OCI-M1 (cell line): ENCODE measurements at places on chromosomes 1 and 21.

DNA sequence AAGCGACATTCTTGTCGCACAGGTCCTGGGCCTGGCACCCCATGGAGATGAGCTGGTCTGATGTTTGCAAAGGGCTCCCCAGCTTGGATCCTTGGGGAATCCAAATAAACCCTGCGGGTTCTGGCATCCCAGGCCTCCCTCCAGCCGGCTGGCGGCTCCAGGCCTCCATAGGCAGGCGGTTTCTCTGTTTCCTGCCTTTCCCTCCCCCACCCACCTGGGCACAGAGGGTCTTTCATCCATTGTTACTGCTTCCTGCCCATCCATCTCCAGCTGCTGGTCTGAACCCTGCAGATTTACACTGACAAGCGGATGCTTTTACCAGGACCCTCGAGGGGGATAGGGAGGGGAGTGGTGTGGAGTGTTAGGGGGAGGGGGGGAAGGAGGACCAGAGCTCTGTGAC is 39.1 kb upstream of the ID3 start:
- no peak for DNase-seq

- DNase-seq, result no peak
These were observed 9.7 kb upstream of the HYI start for GRCh38 chr1:43463479-43463878.

DNA sequence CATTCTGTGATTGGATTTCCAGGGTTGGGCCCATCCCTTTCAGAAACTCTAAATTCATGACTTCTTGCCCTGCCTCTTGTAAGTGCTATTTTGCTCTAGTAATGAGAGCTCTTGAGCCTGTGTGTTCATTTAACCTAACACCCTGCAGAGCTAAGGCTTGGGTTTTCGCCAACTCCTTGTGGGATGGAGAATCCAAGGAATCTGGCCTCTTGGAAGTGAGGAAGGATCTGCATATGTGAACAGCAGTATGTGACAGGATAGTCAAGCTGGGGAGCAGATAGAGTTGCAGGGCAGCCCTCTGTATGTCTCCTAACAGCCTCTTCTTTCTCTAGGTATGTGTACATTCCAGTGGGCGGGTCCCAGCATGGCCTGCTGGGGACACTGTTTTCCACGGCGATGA is 258.9 kb downstream of the HHAT start:
- DNase-seq, result no peak

GRCh38 chr1:7570311-7570710 is 200.8 kb upstream of the VAMP3 start:
- DNase-seq, result no peak

DNA sequence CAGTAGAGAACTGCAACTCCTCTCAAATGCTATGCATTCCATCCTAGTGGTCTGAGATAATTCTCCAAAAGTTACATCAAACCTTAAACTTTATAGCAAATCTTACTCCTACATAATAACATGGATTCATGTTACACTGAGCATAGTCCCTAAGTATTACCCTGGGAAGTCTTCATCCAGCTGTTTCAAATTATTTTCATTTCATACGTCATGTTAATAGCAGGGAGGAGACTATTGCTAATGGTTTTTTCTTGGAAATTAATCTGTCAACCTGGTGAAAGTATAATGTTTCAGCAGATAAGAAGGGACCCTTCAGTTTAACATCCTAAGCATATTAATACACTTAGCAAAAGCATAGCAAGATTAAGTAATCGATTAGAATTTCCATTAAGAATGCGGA is 318.1 kb downstream of the USP25 start:
- no peak for DNase-seq

- DNase-seq, result peak; percentile 87
These were observed 1.4 kb upstream of the FDPS start for GRCh38 chr1:155307247-155307740.

- peak; percentile 39 for DNase-seq
These were observed 3.0 kb downstream of the GPN2 start for GRCh38 chr1:26887125-26887524.

DNA sequence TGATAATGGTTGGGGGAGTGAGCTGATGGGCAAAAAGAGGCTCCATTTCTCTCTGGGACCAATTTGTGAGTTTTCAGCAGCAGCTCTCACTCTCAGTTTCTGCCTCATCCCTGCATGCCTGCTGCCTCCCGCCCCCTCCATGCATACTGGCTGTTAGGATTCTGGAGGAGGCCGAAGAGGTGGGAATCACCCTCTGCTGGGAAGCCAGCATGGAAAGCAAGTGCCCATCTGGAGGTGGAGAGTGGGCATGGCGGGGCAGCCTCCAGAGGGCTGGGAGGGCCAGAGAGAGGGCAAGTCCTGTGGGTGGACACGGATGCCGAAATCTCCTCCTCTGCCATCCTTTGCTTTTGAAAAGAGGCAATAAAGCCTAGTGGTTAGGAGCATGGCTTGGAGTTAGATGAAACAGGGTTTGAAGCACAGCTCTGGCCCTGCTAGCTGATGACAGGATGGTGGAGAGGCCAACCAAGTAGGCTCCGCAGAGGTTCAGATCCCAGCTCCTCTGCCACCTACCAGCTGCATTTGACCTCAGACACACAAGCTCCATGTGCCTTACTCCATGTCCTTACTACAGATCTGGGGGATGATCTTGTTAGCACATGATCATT is 113.4 kb downstream of the GRIK3 start:
- DNase-seq, result no peak

DNA sequence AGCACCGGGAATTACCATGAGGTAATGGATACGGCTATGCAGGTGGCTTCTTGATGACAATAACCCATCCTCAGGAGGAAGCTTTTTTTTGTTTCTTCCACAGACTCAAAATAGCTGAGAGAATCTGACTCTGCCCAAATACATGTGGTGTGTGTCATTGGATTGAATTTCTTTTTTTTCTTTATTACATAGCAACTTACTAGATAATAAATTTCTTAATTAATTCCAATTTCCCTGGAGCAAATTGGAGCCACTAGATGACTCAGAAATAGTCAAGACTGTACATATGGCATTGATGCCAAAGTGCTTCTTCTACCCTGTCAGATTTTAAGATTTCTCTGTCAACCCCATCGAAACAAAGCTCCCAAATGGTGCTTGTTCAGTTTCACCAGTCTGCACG is 42.7 kb downstream of the L1TD1 start:
- no peak for DNase-seq

- DNase-seq, result no peak
These were observed 58.5 kb downstream of the FGGY start for GRCh38 chr1:59355361-59355760.

- no peak for DNase-seq
These were observed at the start of gene OLIG2 for GRCh38 chr21:33025489-33026442. Gene OLIG2, plus strand, starts transcription at chr21:33025935. Its CDS starts 928 bp downstream, at chr21:33026863.

DNA sequence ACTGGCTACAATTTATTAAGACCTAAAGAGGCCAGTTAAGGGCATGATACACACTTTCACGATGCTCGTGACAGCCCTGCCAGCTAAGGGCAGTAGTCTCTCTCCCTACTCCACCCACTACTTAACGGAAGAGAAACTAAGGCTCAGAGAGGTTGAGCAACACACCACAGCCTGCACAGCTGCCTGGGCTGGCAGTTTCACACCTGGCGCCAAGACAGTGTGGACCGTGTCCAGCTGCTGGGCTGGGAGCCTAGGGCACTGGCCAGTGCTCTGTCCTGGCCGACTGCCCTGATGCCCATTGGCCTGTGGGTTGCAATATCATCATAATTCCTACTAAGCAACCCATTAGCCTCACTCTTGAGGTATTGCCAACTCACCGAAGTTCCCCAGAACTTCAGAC is 27.6 kb downstream of the TENT5C start:
- DNase-seq, result no peak

- no peak for DNase-seq
These were observed at the start of gene SLC45A3 for GRCh38 chr1:205680073-205680851. Gene SLC45A3, minus strand, starts transcription at chr1:205680509. Its CDS starts 15,853 bp downstream, at chr1:205664656.

- DNase-seq, result no peak
These were observed 619 bp downstream of the BCL9 start for GRCh38 chr1:147541672-147542568.

DNA sequence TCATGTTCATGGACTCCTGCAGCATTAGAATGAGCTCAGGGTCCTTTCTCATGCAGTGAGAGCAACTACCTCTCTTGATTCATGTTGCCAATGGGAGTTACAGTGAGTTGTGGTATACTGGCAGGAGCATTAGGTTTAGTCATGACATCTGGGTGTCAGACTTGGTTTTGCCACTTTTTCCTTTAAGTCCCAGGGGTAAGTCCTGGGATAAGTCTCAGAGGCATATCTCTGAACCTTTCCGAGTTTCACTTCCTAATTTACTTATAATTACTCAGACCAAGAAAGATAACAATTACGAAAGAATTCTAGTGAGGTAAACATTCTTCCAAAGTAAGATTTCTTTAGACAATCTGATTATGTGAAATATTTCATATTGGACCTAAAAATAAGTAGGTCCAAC is 606.0 kb downstream of the SMYD3 start:
- DNase-seq, result no peak

DNA sequence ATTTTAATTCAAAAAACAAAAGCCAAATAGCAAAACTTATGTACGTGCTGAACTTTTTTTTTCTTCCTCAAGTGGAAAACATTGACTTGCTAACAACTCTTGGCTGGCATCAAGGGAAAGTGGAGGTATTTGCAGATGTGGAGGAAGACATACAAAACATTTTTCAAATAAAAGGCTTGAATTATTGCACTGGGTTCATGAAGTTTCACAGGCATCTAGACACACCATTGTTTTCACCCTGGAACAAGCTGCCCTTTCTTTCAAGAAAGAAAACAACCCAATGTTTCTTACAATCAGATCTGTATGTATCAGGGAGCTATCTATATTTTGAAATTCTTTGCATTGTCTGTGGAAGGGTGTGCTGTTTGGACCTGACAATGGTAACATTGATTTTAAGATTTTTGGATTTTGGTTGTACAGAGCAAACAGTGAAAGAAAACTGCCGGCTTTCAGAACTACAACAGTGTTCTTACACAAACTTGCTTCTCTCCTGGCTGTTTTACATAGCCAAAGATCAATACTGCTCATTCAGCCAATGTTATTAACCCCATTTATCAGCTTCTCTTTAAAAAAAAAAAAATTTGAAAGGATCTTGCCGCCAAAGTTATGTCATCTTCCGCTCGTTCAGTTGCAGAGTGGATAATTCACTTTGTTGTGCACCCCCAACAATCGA is 187.7 kb upstream of the FOXD3 start:
- DNase-seq, result no peak

DNA sequence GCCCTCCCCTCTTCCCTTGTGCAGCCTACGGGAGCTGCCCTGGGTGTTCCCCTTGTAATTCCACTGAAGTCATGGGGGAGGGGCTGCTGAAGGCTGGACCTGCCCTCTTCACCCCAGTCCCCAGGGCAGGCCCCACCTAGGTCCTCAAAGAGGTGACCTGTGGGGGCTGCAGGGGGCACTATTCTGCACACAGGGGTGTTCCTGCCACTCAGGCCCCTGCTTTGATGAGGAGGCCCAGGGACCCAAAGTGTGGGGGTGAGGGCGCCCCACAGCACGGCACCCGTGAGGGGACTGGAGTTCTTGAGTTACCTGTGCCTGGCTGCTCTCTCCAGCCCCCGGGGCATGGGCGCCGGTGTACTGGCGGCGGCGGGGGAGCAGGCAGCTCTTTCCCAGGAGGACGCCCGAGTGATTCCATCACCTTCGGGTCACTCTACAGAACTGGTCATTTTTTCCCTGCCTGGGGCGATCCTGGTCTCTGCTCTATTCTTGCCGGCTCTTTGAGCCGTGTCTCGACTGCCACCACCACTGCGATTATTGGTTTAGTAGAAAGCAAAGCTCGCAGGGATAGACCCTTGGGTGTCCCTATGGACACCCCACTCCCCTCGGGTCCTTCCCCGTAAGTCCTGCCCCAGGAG is 6.9 kb upstream of the PRDM16 start:
- DNase-seq, result no peak

GRCh38 chr1:28416509-28417194 is 47.1 kb downstream of the PHACTR4 start:
- peak; percentile 93 for DNase-seq

DNA sequence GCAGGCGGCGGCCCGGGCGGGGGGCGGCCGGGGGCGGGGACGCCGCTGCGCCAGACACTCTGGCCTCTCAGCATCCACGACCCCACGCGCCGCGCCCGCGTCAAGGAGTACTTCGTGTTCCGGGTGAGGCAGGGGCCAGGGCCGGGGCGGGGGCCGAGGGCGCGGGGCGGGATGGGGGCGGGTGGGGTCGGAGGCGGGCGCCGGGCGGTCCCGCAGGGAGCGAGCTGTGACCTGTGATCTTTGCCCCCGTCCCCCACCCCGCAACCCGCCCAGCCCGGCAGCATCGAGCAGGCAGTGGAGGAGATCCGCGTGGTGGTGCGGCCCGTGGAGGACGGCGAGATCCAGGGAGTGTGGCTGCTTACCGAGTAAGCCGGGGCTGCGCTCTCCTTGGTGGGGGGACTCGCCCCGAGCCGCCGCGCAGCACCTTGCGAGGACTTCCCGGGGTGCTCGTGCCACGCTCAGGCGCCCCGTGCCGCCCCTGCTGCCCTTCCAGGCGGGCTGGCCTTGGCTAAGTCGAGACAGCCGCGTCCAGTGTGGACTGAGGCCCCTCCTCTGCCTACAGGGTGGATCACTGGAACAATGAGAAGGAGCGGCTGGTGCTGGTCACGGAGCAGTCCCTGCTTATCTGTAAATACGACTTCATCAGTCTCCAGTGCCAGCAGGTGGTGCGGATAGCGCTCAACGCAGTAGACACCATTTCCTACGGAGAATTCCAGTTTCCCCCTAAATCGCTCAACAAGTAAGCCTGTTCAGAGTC is 514 bp downstream of the TPRG1L start:
- peak; percentile 65 for DNase-seq

- DNase-seq, result no peak
These were observed 191.2 kb downstream of the GRIK1 start for GRCh38 chr21:29748391-29749167.

DNA sequence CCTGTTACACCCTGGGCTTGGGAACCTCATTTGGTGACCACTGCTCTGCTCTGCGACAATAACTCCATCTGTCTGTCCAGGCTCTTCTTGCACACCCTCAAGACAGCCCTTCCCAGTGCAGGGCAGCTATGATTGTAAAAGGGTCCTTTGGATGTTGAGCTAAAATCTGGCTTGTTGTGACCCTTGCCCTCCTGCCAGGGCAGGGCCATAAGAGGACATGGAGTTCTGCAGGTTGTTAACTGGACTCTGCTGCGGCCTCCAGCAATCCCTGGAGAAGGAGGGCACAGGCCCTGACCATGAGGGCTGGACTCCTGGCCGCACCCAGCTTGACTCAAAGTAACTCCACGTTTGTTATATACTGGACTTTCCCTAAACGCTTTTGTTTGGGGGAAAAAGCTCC is 41.2 kb downstream of the DHCR24 start:
- DNase-seq, result no peak
